Foreskin fibroblast (primary cell): ENCODE measurements at places on chromosomes 3 and 15.
A peak's percentile ranks its signal among the peaks of the same experiment; 100 is the strongest.

DNA sequence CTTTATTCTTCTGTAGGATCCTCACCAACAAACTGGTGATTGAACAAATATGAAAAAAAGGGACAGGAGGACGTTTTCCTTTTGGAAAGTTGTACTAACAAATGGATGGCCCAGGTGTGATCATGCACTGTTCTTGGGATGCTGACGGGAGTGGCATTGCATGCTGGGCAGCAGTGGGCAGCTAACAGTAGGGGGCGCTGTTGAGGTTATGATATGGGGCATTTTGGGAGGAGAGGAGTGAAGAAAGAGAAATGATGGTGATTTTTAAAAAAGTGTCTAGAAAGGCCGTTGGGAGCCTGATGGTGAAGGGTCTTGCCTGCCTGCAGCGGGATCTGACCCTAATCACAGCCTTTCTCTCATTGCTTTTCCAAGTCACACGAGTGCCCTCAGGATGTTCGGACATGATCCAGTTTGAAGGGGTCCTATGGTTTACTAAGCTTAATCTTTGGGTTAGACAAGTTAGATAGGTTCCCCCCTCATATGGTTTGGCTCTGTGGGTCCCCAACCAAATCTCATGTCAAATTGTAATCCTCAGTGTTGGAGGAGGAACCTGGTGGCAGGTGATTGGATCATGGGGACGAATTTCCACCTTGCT lies 46.2 kb upstream of the PRTG start:
- no peak for DNase-seq

DNA sequence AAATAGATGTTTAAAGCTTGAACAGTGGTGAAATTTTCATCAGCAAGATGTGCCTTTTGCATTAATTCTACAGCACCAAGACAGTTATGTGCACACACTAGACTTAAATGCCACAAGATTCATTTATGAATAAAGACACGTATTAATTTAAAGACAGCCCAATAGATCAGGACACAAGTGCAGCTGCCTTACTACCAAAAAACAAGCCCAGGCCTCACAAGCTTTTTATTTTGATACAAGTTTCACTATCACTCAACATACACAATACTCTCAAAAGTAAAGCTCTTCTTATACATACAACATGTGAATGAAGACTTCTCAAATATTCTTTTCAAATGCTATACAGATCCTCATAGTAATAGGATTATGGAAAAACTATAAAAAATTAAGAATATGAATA lies 2.4 kb downstream of the ACAP2 start:
- no peak for DNase-seq

GRCh38 chr3:195224156-195224979 lies 46.6 kb downstream of the XXYLT1 start:
- no peak for DNase-seq

DNA sequence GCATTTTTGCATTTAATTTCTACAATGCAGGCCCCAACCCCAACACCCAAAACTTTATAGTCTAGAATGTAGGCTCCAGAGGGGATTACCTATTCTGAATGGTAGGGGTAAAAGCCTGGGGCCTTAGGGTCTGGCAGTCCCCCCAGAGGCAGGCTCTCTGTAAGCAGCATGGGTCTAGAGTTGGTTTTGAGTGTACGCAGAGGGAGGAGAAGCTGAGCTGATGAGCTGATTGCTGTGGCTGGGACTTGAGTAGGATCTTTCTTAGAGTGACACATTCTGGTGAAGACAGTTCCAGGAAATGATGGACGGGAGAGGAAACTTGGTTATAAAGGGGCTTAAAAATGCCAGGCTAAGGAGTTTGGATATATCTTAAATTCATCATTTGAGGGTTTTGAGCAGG lies 2.1 kb downstream of the LPP start:
- DNase-seq, result no peak

GRCh38 chr15:63752979-63753378 lies 80.8 kb downstream of the HERC1 start:
- DNase-seq, result no peak

- DNase-seq, result peak; percentile 92
Measured at GRCh38 chr3:100002599-100003350, 111.5 kb downstream of the FILIP1L start.

DNA sequence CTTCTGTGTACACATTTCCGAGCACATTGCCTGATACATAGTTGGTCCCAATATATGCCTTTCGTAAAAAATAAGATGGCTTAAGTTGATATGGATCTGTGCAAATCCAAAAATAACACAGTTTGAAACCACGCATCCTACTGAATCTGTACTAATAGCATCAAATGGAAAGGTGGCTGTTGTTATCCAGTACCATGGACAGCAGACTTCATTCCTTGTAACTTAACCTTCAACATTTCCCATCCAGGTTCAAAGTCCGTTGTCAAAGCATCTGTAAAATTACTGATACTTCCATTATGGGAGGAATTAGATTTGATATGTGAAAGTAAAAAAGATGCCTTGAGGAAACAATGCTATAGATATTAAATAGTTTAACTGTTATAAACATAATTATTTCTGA lies 65.5 kb upstream of the C3orf49 start:
- DNase-seq, result peak; percentile 53

DNA sequence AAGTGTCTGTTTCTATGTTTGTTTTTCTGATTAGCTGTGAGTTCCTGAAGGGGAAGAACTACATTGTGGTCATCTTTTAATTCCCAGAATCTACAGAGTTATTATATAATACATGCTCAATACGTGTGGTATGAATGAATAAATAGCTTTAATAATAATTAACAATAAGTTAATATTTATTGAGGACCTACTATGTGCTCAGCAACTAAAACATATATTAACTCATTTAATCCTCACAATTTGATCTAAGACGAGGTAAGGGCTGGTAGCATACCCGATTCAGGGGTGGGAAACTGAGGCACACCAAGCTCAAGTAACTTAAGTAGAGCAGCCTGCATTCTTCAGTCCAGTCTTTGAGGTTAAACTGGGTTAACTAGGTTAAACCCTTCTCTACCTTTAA lies 553.8 kb downstream of the FOXP1 start:
- DNase-seq, result no peak

DNA sequence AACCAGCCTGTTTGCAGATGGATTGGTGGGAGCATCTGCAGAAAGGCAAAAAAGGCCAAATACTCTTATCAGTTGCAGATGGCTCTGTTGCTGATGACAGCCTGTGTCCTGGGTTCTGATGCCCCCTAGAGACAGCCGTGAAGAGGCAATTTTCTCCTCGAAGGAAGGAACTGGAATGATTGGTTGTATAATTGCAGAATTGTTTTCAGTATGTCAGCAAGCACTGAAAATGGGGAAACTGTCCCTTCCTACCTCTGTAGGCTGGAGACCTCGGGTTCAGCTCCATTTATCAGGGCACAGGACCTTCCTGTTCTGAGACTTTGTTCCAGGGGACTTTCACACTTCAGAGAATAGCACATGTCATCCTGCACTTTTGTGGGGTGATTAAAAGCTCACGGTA lies 103.0 kb downstream of the PGPEP1L start:
- DNase-seq, result peak; percentile 63

- DNase-seq, result no peak
Measured at GRCh38 chr15:55991802-55992768, 1.3 kb downstream of the NEDD4 start.

DNA sequence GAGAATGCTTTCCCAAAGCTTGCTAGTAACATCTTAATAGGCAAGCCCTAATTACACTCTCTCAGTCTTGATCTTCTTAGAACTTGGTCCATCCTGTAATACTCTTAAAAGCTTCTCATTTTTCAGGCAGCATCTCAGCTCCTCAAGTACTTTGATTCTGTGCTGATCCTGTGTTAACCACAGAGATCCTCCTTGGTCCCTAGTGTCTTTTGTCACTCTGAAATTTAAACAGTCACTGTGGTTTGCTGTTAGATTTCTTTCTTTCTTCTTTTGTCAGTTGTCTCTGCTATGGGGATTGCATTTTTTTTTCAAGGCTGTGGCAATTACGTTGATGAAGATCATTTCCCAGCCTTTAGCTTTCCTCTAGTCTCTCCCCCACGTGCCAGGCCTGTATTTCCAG lies 26.0 kb upstream of the UBE3A start:
- DNase-seq, result no peak

DNA sequence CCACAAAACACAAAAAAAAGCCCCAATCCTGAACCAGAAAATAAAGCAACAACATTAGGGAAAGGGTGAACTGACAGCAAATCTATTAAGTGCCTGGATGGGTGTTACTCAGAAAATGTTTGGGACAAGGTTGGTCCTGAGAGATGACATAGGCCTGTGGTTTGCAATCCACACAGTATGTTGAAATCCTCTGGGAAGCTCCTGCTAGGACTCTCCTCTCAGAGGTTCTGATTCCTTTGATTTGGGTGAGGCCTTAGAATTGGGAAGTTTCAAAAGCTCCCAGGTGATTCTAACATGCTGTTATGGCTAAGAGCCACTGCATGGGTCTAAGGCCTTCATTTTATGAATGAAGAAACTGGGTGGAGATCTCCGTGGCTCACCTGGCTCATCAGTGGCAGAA lies 18.4 kb downstream of the CLDN1 start:
- DNase-seq, result no peak

- DNase-seq, result peak; percentile 65
Measured at GRCh38 chr3:150449169-150449721, 41.1 kb downstream of the TSC22D2 start.

- DNase-seq, result peak; percentile 86
Measured at GRCh38 chr15:90665288-90666134, 51.6 kb upstream of the BLM start.

GRCh38 chr3:8298021-8298954 lies 203.3 kb upstream of the LMCD1 start:
- no peak for DNase-seq

DNA sequence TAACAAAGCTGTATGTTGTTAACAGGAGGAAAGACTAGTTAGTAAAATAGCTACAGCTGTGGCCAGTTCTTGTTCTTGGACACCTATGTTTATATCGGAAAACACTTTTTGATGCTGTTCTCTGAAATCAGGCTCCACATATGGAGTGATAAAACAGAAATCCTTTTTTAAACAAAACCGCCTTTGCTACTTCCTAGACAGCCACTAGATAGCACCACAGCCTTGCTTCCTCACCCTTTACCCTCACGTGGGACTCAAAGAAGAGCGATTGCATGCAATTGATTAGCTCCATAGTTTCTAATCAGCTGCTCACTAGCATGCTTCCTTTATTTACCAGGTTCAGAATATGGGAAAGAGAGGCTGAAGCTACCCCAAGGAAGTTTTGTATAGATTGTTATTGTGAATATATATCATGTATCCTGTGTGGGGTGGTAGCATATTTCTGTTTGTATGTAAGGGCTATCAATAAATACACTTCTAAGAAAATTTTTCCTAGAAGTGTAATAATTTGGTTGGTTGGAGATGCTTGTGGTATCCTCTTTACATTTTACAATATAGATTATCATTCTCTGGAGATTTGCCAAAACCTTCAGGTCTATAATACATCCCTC lies 4.3 kb upstream of the MTFMT start:
- DNase-seq, result peak; percentile 83

DNA sequence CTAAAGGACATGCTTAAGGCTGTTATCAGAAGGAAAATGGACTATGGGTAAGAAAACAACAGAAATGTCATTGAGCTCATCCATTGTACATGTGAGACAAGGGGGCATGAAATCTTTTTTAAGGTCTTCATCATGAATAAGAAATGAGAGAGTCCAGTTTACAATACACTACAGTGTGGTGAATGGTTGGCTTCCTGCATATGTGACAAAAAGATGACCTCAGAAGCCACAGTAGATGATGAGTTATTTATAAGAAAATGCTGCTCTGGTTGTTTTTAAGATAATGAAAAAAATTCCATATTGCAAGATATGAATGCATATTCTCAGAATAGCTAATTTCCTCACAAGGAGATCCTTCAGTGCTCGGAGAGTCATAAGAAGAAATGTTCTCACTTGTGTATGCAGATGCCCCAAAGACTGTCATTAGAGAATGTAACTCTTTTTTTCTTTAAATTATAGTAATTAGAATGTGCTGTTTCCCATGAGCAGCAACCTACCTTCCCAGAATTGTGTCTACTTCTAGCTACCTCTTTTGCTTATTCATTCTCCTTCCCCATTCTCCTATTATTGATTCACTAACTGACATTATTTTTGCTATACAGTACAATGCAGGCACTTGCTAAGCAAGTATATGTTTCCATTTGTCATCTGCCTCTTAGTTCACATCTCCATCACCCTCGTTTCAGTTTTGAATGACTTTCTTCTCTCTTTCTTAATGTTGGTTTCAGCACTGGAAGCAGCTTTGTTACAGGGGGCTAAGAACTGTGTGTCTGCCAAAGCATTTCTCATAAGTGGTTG lies 152.0 kb upstream of the PEX5L start:
- no peak for DNase-seq

- DNase-seq, result no peak
Measured at GRCh38 chr3:45975686-45976085, 19.9 kb downstream of the FYCO1 start.

- peak; percentile 76 for DNase-seq
Measured at GRCh38 chr3:183697610-183698317, at the start of gene YEATS2. TSS of gene YEATS2 (plus strand) at chr3:183697797. CDS start at chr3:183715163, 17,366 bp downstream.

DNA sequence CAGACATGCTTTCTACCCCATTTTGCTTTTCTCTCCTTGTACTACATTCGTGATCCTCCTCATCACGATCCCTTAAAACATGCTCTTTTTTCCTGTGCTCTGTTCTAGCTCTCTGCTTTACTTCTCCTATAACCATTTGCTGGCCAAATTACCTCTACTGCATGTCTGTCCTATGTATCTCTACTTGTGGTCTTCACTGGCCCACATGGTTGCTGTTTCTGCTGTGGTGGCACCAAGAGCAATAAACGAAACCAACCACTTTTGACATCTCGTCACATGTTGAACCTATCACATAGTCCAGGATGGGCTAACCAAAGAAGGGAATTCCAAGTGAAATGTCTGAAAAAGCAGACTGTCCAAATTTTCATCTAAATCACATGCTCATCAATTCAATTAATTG lies 115.2 kb downstream of the LEKR1 start:
- no peak for DNase-seq

DNA sequence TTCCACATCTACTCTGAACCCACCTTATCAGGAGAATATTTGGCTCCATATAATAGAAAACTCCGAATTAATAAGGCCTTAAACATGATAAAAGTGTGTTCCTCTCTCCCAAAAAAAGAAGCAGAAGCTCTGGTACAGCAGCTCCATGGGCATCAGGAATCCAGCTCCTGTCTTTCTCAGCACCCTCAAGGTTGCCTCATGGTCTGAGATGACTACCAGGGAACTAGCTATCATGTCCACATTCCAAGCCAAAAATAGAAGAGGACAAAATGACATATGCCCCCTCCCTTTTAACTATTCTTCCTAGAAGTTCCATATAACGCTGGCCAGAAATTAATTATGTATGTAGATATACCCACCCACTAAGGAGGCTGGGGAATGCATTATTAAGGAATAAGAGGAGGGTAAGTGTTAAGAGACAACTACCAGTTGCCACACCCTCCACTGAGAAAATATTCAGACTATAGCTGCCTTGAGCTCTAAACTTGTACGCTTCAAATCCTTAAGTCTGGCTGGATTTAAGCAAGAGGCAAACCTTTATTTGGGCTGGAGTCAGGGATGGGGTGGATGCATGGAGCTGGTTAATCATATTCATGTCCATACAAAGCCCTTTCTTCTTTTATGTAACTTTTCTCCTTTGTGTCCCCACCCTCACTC lies 35.8 kb upstream of the CTDSPL start:
- no peak for DNase-seq

- no peak for DNase-seq
Measured at GRCh38 chr15:80982205-80982604, 7.4 kb downstream of the MESD start.

GRCh38 chr15:83065431-83065830 lies 1.6 kb downstream of the BTBD1 start:
- DNase-seq, result no peak

GRCh38 chr3:13018561-13019242 lies 54.5 kb downstream of the IQSEC1 start:
- DNase-seq, result no peak
